ENCODE measurements at places on chromosomes 4 and X. TPM values are rescaled to one million over a fixed set of nuclear protein-coding genes. Genes with fewer than 3 reads are reported as not detected.

- H3K27me3 ChIP-seq = peaks cover 3% of the 10 kb centered on the region
- peak; percentile 41 for DNase-seq
- H3K27ac ChIP-seq = no peak overlapping the region
- H3K4me1 ChIP-seq = no peaks in the 10 kb centered on the region
- no peak overlapping the region for H3K4me3 ChIP-seq
Measured at GRCh38 chrX:97594646-97595224, 711.0 kb downstream of the RPA4 start.

- no peaks in the 10 kb centered on the region for H3K27me3 ChIP-seq
- H3K4me1 ChIP-seq = no peaks in the 10 kb centered on the region
- H3K36me3 ChIP-seq = no peaks in the 10 kb centered on the region
- H3K4me3 ChIP-seq = no peak overlapping the region
- no peak overlapping the region for H3K27ac ChIP-seq
- DNase-seq = no peak
Measured at GRCh38 chr4:71270901-71271300, 67.9 kb upstream of the SLC4A4 start.

DNA sequence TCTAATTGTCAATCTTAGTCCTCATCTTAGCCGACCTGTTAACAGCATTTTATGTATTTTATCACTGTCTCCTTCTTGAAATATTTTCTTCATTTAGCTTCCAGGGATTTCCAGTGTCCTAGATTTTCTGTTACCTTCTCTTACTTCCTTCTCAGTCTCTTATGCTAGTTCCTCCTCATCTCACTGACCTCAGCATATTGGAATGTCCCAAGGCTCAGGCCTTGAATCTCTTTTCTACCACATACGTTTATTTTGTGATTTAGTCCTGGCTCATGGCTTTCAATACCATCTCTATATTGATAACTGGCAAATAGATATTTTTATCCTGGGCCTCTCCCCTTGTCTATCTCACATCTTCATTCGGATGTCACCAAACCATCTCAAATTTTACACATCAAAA lies 61.1 kb downstream of the IQCM start:
- no peaks in the 10 kb centered on the region for H3K4me1 ChIP-seq
- H3K36me3 ChIP-seq = no peaks in the 10 kb centered on the region
- no peaks in the 10 kb centered on the region for H3K27me3 ChIP-seq
- DNase-seq = no peak
- no peak overlapping the region for H3K27ac ChIP-seq
- H3K4me3 ChIP-seq = no peak overlapping the region

DNA sequence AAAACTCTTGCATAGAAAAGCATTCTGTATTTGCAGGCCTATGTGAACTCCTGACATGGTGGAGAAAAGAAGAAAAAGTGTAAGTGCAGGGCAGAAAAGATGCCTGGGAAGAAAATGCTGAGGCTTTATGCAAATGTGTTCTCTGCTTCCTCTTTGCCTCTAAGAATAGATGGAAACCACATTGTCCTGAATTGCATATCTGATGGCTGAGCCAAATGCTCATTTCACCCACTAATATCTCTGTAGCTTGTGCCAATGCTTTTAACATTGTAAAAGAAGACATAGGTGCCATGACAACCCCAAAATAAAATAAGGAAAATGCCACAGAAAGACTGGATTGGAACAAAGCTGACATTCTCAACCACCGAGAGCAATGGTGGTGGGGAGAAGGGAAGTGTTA lies 307.4 kb downstream of the GRIA2 start:
- H3K36me3 ChIP-seq = no peaks in the 10 kb centered on the region
- H3K27ac ChIP-seq = no peak overlapping the region
- no peak for DNase-seq
- no peaks in the 10 kb centered on the region for H3K4me1 ChIP-seq
- H3K4me3 ChIP-seq = no peak overlapping the region

- H3K36me3 ChIP-seq = no peaks in the 10 kb centered on the region
- no peaks in the 10 kb centered on the region for H3K27me3 ChIP-seq
- DNase-seq = no peak
- no peak overlapping the region for H3K4me3 ChIP-seq
- H3K27ac ChIP-seq = no peak overlapping the region
- no peaks in the 10 kb centered on the region for H3K4me1 ChIP-seq
Measured at GRCh38 chr4:115671581-115671980, 558.2 kb upstream of the NDST4 start.

DNA sequence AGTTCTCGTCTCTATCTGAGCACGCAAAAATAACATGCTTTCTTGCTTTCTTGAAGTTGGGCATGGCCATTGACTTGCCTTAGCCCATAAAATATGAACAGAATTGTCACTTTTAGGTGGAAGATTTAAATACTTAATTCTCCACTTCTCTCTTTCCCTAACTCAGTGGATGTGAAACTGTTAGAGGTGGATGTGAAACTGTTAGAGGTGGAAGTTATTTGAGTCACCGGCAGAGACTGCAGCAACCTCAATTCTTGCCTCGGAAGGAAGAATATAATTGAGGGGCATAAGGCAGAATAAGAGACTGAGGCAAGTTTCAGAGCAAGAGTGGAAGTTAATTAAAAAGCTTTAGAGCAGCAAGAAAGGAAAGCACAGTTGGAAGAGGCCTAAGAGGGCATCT lies 2.8 kb upstream of the PARM1 start:
- no peak overlapping the region for H3K4me3 ChIP-seq
- no peak for DNase-seq
- H3K27ac ChIP-seq = no peak overlapping the region

GRCh38 chrX:39396358-39396995 lies 595.2 kb downstream of the MID1IP1 start:
- H3K27me3 ChIP-seq = peaks cover 5% of the 10 kb centered on the region
- H3K27ac ChIP-seq = no peak overlapping the region
- H3K36me3 ChIP-seq = no peaks in the 10 kb centered on the region
- H3K4me1 ChIP-seq = no peaks in the 10 kb centered on the region
- no peak overlapping the region for H3K4me3 ChIP-seq
- DNase-seq = no peak

- no peaks in the 10 kb centered on the region for H3K36me3 ChIP-seq
- H3K4me1 ChIP-seq = peaks cover 2% of the 10 kb centered on the region
- no peak for DNase-seq
- no peak overlapping the region for H3K27ac ChIP-seq
- H3K4me3 ChIP-seq = no peak overlapping the region
- no peaks in the 10 kb centered on the region for H3K27me3 ChIP-seq
Measured at GRCh38 chrX:103584596-103584995, 719 bp upstream of the TCEAL4 start.

- DNase-seq = no peak
- H3K27ac ChIP-seq = no peak overlapping the region
- H3K4me1 ChIP-seq = no peaks in the 10 kb centered on the region
- no peak overlapping the region for H3K4me3 ChIP-seq
- H3K27me3 ChIP-seq = no peaks in the 10 kb centered on the region
Measured at GRCh38 chr4:111879539-111879938, 265.7 kb upstream of the FAM241A start.

- H3K4me1 ChIP-seq = no peaks in the 10 kb centered on the region
- H3K36me3 ChIP-seq = no peaks in the 10 kb centered on the region
- H3K27me3 ChIP-seq = no peaks in the 10 kb centered on the region
- H3K4me3 ChIP-seq = no peak overlapping the region
- no peak for DNase-seq
Measured at GRCh38 chr4:16011173-16011572, 48.2 kb upstream of the FGFBP2 start.

DNA sequence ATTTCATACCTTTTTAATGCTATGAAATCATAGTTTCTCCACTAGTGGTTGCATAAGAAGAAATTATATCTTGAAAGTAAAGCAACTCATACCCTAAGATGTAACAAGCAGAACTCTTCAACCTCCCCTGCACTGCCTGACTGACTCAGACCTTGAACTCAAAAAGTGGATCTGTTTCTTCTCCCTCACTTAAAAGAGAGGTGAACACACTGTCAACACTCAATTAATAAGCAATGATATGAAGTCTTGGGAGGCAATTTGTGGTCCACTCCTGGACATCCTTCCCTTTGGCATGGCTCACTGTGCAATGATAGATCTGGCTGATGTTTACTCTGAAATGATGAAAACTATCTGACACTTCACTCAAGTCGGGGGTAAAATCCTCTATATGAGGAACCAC lies 282.0 kb upstream of the DKK2 start:
- no peak for DNase-seq
- H3K4me1 ChIP-seq = no peaks in the 10 kb centered on the region
- H3K27me3 ChIP-seq = no peaks in the 10 kb centered on the region

DNA sequence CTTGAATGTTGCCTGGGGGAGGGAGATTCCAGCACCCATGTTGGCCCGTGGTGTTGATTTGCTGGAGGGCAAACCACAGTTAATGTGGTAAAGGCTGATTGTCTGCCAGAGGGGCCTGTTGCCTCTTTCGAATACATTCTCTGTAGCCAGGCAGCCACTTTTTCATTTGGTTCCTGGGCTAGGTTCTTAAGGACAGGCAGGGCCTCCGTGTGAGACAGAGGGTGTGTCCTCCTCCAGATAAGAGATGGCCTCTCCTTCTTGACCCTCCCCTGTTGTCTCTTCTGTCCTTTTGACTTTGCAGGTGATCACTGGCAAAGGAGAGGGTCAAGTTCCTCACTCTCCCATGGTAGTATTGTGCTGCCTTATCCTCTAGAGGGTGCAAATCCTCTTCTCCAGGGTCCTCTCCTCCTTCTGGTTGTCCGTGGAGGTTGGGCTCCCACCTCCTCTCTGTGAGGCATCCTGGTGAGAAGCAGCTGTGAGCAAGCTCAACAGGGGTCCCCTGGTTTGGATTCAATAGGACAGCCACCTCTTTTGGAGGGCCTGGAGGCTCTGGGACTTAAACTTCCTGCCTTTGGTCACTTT lies 44.9 kb downstream of the ZNF182 start:
- H3K36me3 ChIP-seq = no peaks in the 10 kb centered on the region
- H3K4me3 ChIP-seq = no peak overlapping the region
- no peaks in the 10 kb centered on the region for H3K27me3 ChIP-seq
- H3K27ac ChIP-seq = no peak overlapping the region
- no peaks in the 10 kb centered on the region for H3K4me1 ChIP-seq

DNA sequence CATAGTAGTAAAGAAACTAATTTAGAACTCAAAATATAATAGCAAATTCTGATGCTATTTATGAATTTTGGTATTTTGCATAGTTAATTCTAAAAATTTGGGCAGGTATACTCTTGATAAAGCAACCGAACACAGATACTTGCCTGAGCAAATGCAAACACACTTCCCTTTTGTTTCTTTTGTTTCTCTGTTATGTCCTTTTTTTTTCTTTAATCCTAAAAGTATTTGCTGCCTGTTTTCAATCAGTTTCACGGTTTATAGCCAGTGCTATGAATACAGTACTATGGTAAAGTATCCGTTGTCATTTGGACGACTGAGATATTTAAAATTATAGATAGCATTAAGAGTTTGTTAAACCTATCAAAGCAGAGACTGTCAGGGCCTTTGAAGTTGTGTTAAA lies 84.3 kb upstream of the HPRT1 start:
- no peak overlapping the region for H3K27ac ChIP-seq
- no peaks in the 10 kb centered on the region for H3K36me3 ChIP-seq
- no peaks in the 10 kb centered on the region for H3K4me1 ChIP-seq
- H3K4me3 ChIP-seq = no peak overlapping the region

DNA sequence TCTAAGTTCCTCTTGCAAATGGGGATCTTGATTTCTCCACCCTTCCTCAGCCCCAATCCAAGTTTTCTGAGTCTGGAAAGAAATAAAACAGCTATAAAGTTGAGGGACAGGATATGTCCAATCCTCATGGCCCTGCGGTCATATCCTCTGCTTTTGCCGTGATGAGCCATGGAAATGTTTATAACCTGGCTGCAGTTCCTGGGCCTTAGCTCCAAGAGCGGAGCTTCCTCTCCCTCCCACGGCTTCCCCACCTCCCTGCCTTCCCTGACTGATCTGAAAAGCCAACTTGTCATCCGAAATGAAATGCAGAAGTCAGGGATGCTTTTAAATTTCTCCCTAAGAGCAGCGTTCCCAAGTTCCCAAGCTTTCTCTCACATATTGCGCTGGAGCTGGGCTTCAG lies 221.5 kb upstream of the SFRP2 start:
- no peaks in the 10 kb centered on the region for H3K36me3 ChIP-seq
- no peaks in the 10 kb centered on the region for H3K4me1 ChIP-seq
- H3K4me3 ChIP-seq = no peak overlapping the region
- DNase-seq = no peak
- H3K27ac ChIP-seq = no peak overlapping the region
- no peaks in the 10 kb centered on the region for H3K27me3 ChIP-seq

- H3K36me3 ChIP-seq = no peaks in the 10 kb centered on the region
- H3K27ac ChIP-seq = no peak overlapping the region
- no peak overlapping the region for H3K4me3 ChIP-seq
- DNase-seq = no peak
- H3K27me3 ChIP-seq = no peaks in the 10 kb centered on the region
- no peaks in the 10 kb centered on the region for H3K4me1 ChIP-seq
Measured at GRCh38 chr4:5812506-5813229, 80.2 kb downstream of the CRMP1 start.

- no peaks in the 10 kb centered on the region for H3K27me3 ChIP-seq
Measured at GRCh38 chr4:178196751-178197374, 754.6 kb upstream of the AGA start.

- H3K27me3 ChIP-seq = no peaks in the 10 kb centered on the region
- H3K4me3 ChIP-seq = no peak overlapping the region
- no peak for DNase-seq
- no peaks in the 10 kb centered on the region for H3K4me1 ChIP-seq
- H3K36me3 ChIP-seq = no peaks in the 10 kb centered on the region
- H3K27ac ChIP-seq = no peak overlapping the region
Measured at GRCh38 chrX:77174680-77175519, 272.3 kb upstream of the FGF16 start.

DNA sequence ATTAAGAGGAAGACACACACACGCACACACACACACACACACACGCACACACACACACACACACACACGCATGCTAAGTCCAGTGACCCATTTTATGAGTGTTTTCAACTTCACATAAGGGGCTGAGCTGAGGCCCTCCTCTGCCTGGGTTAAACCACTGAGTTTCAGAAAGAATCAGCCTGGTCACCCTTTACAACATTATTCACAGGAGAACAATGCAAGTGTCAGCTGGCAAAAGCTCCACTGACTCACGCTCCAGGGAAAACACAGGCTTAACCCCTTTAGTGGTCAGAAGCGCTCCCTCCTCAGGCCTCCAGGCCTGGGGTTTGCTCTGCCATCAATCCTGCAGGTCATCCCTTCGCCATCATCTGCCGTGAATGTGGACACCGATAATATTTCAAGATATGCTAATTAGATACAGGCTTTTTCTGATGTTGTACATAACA lies 46.9 kb downstream of the ACOX3 start:
- H3K27ac ChIP-seq = no peak overlapping the region
- no peaks in the 10 kb centered on the region for H3K36me3 ChIP-seq
- H3K27me3 ChIP-seq = no peaks in the 10 kb centered on the region
- no peaks in the 10 kb centered on the region for H3K4me1 ChIP-seq
- no peak for DNase-seq

The ANAPC4 gene
- 13.9 TPM for total RNA-seq

The SRPK3 gene
- total RNA-seq = not detected

The LUZP4 gene
- total RNA-seq = not detected

The MGAT4D gene
- not detected for total RNA-seq

The ZNF711 gene
- 0.37 TPM for total RNA-seq

The FGFR3 gene
- total RNA-seq = 27.9 TPM

The MAP3K15 gene
- 0.09 TPM for total RNA-seq

The BTK gene
- 1.2 TPM for total RNA-seq

The NWD2 gene
- total RNA-seq = not detected

Data from right lobe of liver (tissue), 6 donors.